Activated CD4-positive, CD25-positive, alpha-beta regulatory T cell (primary cell): ENCODE measurements at places on chromosomes 5 and 9.

DNA sequence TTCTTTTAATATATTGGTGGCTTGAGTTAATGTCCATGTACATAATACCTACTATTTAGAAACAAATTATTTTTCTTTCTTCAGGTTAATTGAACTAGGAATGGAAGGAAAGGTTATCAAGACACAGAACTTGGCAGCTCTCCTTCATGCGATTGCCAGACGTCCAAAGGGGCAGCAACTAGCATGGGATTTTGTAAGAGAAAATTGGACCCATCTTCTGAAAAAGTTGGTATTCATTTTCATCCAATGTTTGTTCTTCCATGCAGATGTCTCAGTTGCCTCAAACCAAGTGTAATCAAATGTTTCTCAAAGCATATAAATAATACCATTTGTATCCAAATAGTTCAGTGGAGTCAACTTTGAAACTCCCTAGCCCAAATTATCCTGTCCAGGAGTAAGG lies 22.6 kb upstream of the LNPEP start:
- DNase-seq, result no peak

DNA sequence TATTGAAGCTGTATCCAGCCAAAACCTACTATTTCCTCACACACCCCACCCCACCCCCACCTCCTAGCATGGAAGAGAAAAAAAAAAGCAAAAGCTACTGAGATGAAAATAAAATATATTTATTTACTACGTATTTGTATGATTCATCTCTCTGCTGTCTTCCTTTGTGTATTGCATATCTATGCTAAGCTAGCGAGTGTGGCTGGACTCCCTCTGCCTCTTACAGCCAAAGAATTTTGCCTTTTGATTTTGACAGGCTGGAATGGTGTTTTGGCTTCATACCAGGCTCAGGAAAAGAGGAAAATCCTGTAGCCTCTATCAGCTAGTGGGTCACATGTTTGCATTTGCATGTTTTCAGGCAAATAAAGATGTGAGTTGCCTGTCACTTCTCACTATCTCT lies 2.2 kb downstream of the ABLIM3 start:
- no peak for DNase-seq

GRCh38 chr5:75319638-75320037 lies 17.4 kb upstream of the HMGCR start:
- no peak for DNase-seq

GRCh38 chr5:19608444-19609002 lies 379.5 kb downstream of the CDH18 start:
- no peak for DNase-seq

- no peak for DNase-seq
Observed at GRCh38 chr9:135976944-135977343, 15.8 kb upstream of the UBAC1 start.

DNA sequence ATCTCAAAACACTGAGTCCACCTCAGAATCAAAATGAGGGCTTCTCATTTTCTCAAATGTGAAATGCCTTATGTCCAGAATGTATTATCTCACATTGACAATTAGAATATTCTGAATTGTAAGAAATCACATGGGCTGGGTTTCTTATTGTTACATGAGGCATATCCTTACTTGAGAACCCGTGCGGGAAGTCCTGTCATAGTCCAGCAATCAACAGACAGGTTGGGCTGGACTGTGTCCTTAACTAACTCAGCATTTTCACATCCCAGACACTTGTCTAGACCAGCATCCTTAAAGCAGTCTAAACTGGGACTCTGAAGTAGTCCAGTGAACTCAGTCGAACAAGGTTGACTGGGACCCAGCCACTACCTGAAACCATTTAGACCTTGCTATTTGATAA lies 267.6 kb downstream of the CETN3 start:
- no peak for DNase-seq

GRCh38 chr5:42301349-42301748 lies 121.9 kb upstream of the GHR start:
- no peak for DNase-seq

GRCh38 chr9:4126996-4127395 lies 172.9 kb downstream of the GLIS3 start:
- no peak for DNase-seq

GRCh38 chr5:139133282-139133681 lies 64.9 kb downstream of the SIL1 start:
- DNase-seq, result no peak

GRCh38 chr5:137283801-137284200 lies 215.3 kb downstream of the SPOCK1 start:
- no peak for DNase-seq

- no peak for DNase-seq
Observed at GRCh38 chr5:31464081-31464480, 67.8 kb downstream of the DROSHA start.

- no peak for DNase-seq
Observed at GRCh38 chr5:16791036-16791705, 144.9 kb downstream of the MYO10 start.

DNA sequence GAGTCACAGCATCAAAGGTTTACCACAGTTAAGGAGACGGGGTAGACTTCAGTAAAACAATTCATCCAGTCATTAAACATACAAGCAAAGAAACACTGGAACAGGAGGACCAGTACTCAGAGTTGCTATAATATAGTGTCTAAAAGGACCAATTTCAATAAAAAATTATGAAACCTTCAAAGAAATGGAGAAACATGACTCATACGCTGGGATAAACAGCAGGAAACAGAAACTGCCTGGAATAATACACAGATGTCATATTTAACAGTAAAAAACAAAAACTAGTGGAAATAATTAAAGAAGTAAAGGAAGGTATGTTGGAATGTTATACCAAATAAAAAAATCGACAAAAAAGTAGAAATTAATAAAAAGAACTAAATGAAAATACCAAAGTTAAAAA lies 1075.9 kb downstream of the NR2F1-AS1 start:
- DNase-seq, result no peak

- no peak for DNase-seq
Observed at GRCh38 chr5:33936381-33937016, at the start of gene RXFP3. RXFP3 (plus strand) TSS chr5:33936386; CDS start chr5:33936741, 355 bp downstream.

DNA sequence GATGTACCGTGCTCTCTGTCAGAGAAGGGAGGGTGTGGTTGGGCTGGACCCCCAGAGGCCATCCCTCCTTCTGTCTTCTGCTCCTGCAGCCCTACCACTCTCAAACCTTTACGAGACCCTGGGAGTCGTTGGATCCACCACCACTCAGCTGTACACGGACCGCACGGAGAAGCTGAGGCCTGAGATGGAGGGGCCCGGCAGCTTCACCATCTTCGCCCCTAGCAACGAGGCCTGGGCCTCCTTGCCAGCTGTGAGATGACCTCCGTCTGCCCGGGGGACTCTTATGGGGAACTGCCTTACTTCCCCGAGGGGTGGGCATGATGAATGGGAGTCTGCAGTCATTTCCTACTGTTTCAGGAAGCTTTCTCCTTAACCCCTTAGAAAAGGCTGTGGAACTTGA lies 17.5 kb downstream of the TGFBI start:
- no peak for DNase-seq

DNA sequence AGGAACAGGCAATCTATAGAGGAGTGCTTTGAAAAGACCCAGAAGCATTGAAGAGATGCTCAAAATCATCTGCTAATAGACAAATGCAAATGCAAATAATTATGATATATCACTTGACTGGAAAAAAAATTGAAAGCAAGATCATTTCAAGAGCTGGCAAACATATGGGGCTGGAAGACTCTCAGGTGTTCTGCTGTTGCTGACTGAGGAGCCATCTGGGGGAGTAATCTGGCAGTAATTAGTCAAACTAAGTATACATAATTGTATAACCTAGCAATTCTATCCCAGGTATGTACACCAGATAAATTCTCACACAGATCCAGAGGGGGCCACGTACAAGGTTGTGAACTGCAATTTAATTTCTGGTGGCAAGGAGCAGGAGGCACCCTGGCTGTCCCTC lies 4.6 kb upstream of the HMHB1 start:
- no peak for DNase-seq

GRCh38 chr5:180328296-180329137 lies 24.6 kb downstream of the GFPT2 start:
- DNase-seq, result peak; percentile 68

DNA sequence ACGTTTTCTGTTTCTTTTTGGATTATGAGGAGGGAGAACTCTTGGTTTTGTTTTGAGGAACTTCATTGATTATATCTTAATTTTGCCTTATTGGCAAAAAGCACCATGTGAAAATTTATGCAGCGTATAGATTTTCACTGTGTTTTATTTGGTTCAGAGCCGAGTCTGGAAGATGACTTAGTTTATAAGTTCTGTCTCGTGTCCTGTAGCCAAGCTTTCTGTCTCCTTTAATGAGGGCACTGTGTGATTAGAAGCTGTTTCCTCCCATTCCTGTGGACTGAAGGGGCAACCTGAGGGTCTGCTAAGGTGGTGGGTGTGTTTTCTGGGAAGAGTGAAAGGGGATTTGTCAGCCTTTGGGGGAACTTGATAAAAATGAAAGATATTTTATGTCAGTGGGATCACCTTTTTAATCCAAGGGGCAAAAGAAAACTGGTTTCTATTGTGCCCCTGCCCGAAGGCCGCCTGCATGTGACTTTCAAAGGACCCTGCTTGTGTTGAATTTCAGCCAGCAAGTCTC lies 262.1 kb downstream of the FANCC start:
- DNase-seq, result no peak

DNA sequence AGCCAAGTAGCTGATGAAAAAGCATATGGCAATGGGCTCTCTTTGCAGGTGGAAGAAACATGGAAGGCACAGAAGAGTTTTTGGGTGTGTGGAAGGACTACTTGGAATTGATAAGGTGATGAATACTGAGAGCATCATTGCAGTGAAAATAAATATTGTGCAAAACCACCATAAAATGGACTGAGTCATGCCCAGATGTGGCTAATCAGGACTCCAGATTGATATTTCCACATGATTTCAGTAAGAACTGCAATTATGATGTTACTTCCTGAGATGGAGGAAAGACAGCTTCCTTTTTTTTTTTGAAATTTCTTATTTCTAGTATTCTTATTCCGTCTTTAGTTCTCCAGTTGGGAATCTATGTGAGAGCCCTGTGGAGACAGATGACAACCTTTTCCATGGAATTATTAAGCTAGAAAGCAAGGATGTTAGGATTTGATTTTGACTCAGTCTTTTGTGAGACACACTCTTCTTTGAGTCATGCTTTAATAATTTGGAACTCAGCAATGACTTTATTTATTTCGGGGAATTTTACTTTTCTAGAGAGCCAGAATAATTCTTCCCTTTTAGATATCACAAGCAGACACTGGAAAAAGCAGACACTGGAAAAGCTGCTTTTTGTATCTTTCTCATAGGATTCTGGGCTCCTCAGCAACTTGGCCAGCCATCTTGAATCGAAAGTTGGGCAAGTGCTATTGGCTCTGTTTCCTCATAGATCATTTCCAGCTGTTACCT lies 94.2 kb upstream of the VCAN start:
- no peak for DNase-seq

GRCh38 chr9:5448016-5448415 lies 2.3 kb upstream of the CD274 start:
- DNase-seq, result no peak

DNA sequence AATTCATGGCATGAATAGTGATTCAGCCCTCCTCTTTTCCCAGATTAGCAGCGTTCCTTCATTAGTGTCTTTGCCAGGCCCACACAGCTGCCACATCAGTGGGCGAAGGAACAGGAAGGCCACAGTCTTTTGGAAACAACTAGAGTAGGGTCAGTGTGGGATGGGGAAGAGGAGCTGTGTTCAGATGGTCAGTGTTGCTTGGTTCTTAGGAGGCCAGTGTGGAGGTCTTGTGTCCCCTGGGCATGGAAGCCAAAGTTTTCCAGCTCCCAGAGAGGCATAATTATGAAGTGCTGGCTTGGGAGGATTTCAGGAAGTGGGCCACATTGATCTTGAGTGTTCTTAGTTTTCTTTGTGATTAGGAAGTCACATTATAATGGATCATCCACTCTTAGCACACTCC lies 269.6 kb downstream of the PSAT1 start:
- DNase-seq, result no peak

GRCh38 chr5:151451626-151452520 lies 4.5 kb downstream of the SLC36A1 start:
- DNase-seq, result no peak

- no peak for DNase-seq
Observed at GRCh38 chr5:72658761-72659540, 151.7 kb upstream of the ZNF366 start.

- DNase-seq, result no peak
Observed at GRCh38 chr9:119268985-119269384, 100.2 kb downstream of the BRINP1 start.

DNA sequence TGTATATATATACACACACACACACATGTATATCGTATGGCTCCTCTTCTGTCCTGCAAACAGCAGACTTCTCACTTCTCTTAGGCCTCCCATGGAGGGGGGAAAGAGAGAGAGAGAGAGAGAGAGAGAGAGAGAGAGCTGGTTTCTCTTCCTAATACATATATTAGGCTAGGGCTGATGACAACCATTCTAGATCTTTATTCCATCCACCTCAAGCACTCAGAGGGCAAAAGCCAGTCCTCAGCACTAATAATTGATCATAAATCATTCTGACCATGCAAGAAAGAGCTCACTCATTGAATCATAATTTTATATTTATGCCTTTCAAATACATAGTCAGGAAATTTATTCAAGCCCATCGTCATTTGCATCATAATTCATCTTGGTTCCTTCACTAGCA lies 47.0 kb downstream of the CFAP90 start:
- no peak for DNase-seq

- DNase-seq, result no peak
Observed at GRCh38 chr5:134071614-134072207, 42.8 kb upstream of the TCF7 start.

DNA sequence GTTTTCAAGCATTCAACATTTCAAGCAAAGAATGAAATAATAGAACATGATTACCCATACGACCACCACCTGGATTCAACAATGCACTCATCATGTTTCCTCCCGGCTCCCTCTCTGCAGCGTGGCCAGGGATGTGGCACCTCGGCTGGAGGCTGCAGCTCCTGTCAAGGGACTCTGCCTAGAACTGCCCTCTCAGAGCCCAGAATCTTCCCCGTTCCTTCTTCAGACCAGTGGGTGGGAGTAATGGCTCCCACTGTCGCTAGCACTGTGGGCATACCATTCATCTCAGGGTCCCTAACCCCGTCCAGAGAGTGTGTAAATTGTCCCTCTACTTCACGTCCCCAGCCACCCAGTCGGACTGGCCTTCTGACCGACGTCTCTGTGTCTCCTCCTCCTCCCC lies 118.6 kb upstream of the COL5A1 start:
- no peak for DNase-seq
